Mammary epithelial cell (primary cell): ENCODE measurements at places on chromosomes 7 and 10.
A peak's percentile ranks its signal among the peaks of the same experiment; 100 is the strongest.

- no peak for DNase-seq
Observed at GRCh38 chr7:93293229-93293628, 61.1 kb downstream of the VPS50 start.

- peak; percentile 53 for DNase-seq
Observed at GRCh38 chr7:106056513-106057203, 55.5 kb downstream of the SYPL1 start.

- no peak for DNase-seq
Observed at GRCh38 chr10:131816941-131817700, 83.7 kb upstream of the PPP2R2D start.

GRCh38 chr7:137091396-137091795 is 222.9 kb downstream of the CHRM2 start:
- no peak for DNase-seq

GRCh38 chr7:71843676-71844075 is 568.5 kb downstream of the CALN1 start:
- DNase-seq, result no peak

DNA sequence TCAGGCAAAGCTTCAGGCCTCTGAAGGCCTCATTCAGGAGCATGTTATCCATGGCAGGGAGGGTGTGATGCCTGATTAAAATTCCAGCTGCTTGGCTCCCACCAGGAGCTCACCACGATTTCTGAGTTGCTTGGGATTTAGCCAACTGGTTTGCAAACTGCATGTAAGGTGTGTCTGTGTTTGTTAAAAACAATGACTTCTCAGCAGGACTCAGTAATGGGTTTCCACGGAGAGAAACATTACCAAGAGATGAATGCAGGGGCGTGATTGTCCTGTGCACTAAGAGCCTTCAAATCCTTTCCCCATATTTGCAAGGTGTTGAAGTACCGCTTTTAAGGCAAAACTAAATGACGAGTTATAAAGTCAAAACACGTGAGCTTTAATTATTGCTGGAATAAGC is 88.8 kb upstream of the BTBD16 start:
- peak; percentile 11 for DNase-seq

DNA sequence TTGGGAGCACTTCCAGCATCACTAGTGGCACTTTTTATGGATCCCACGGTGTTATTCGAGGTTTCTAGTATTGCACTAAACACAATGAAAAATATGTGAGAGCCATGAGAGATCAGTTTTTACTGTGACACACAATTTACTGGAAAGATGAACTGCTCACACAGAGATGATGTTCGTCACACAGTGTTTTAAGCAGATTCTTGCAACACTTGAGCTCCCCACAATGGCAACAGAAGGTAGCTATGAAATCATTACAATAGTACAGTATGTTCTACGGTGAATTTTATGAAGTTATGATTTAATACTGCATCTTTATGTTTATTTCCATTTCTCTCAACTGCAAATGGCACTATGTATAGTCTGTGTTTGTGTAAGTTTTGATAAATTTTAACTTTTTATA is 27.4 kb upstream of the ENTPD1 start:
- peak; percentile 6 for DNase-seq

DNA sequence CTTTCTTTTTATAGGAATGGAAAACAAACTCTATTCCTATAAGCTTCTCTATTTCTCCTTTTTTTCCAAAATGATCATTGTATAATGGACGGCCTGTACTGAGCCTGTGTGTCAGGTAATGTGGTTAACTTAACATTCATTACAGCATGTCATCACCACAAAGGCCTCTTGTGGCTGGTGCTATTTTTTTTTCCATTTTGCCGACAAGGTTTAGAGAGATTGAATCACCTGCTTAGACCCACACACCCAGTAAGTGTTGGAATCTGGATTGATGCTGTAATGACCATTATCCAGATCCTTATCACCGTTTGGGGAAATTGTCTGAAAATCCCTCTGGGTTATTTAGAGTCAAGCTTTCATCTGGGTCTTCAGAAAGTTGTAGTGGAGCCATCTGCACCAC is 18.5 kb downstream of the AKR1B15 start:
- DNase-seq, result peak; percentile 89

GRCh38 chr7:24797270-24797669 is 40.0 kb upstream of the GSDME start:
- no peak for DNase-seq

- DNase-seq, result no peak
Observed at GRCh38 chr10:61810263-61810662, 91.2 kb upstream of the ARID5B start.
